ENCODE measurements at places on chromosomes 7 and 10.

- no peak for DNase-seq
Measured at GRCh38 chr10:43233601-43234430, 33.0 kb downstream of the RASGEF1A start.

DNA sequence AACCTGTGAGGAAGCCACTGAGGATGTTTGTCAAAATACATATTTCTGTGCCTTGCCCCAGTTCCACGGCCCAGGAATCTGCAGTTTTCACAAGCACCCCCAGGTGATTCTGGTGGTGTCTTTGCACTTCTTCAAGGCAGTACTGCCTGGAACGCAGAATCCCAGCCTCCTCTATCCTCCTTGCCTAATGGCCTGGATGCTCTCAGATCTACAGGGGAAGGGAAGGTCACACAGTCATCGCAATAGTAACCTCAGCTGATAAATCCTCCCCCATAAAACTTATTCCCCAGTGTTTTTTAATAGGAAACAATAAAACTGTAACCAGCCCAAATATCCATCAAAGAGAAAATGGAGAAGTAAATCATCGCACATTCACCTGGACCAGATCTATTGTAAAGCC is 78.3 kb downstream of the EGFR start:
- no peak for DNase-seq

DNA sequence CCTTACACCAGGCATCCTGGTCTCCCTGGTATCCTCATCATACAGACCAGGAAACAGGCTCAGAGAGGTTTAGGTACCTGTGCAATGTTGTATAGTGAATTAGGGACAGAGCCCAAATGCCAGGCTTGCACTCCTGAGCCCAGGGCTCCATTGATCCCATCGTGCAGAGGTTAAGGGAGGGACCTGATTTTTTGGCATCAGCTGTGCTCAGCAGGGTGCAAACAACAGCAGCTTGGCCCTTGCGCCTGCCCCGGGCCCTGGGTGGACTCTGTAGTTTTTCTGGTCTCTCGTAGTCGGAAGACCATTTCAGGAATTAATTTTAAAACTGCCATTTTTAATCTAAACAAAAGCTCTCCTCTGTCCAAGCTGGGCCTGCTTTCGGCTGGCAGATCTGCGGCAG is 79.2 kb downstream of the COL26A1 start:
- DNase-seq: no peak

DNA sequence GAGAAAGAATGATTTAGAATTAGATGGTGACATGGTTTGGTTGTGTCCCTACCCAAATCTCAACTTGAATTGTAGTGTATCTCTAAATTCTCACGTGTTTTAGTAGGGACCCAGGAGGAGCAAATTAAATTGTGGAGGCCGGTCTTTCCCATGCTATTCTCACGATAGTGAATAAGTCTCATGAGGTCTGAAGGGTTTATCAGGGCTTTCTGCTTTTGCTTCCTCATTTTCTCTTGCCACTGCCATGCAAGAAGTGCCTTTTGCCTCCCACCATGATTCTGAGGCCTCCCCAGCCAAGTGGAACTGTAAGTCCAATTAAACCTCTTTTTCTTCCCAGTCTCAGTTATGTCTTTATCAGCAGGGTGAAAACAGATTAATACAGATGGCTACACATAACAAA is 167.4 kb upstream of the SVIL start:
- DNase-seq: no peak

DNA sequence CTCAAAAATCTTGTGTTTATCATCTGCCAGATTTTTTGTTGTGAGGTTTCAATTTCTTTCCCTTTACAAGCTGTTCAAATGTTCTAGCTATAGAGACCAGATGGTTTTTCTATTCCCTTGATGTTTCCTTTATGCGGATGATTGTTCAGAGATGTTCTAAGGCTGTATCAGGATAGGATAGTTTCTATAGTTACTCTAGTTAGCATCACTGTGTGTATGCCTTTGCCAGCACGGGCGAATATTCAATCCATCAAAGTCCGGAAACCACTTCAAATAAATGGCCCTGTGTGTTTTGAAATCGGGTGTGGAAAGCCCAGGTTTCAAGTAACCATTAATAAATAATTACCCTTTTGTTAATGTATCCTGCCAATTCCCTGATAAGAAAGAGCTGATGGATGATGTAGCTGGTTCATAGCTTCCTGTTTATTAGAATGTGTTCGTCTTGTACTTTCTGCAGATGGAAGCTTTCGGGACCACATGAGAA is 149.8 kb upstream of the PRKCQ start:
- peak; percentile 48 for DNase-seq

DNA sequence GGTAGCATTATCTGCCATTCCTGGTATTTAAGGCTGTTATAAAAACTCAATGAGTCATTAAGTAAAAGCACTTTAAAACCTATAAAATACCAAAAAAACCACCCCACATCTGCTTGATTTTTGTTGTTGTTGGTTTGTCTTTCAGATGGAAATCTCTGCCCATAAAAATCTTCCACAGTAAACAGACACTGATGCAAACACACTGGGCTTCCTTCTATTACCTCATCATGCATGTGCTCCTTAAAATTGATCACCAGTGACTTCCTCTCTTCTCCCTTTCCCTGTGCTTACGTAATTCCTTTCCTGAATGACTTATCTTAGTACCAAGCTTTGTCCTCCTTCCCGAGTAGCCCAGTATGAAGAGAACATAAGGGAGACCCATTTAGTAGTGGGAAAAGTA is 167.2 kb downstream of the EVX1 start:
- DNase-seq: no peak

DNA sequence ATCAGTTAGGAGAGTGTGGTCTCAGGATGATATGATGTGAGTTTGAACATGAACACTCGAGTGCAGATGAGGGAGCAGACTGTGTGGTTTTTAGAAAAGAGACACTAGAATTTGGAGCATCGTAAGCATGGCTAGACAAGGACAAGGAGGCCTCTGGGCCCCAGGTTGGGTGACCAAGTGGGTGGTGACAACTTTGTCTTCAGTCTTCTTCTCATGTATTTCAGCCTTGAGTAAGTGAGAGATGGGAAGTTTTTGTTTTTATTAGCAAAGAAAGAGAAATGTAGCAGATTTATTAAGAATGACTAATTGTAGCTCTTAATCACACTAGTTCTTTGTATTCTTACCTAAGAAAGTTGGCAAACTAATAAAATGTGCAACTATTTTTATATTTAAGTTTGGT is 16.3 kb downstream of the TES start:
- no peak for DNase-seq

GRCh38 chr10:91690996-91691676 is 58.3 kb upstream of the PPP1R3C start:
- DNase-seq: no peak

DNA sequence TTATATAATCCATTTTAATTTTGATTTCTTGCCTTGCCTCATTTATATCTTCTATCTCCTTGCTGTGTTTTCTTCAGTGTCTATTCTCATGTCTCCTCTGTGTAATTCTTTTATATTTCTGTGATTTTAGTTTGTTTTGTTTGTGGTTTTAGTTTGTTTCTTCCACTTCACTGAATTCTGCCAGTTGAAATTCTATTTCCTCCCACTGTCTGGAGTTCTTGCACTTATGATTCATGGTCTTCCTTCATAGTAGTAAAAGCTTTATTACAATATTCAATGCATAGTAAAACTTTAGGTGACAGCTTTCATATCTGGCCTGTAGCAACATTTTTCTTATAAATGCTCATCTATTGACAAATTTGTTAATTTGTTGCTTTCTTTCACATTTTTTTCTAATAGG is 113.3 kb downstream of the MAGI2 start:
- DNase-seq: no peak

DNA sequence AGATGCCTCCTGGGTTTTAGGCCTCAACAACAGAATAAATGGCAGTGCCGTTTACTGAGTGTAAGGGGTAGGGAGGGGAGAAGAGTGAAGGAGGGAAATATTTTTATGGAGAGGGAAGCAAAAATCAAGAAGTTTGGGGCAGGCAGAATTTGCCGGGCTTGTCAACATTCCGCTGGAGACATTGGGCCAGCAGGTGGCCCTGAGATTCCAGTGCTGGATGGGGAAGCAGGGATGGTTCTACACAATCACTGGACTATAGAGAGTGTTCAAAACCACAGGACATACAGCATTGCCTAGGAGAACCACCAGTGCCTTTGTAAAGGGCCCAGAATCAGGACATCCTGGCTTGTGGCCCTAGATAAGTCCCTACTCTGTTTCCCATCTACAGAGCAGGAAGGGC is 598.6 kb upstream of the MGMT start:
- DNase-seq: no peak

DNA sequence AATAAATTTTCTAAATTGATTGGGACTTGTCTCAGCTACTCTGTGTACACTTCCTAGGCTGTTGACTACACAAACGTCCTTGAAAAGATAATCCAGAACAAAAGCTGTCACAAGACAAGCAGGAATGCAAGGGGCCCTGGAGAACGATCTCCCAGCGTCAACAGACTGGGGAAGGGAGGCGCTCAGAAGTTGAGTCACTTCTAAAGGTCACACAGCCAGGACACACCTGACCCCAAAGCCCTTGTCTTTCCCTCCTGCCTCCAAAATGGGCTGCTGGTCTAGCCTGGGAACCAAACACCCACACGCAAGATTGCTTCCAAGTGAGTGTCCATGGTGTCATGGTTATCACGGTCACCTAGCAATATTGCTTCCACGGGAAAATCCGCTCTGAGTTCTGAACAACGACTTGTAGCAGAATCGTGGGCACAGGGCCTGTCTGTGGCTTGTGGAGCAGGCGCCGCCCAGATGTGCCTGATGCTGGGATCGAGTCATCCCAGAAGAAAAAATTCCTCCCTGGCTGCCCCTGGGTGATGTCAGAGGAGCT is 49.8 kb downstream of the SPOCK2 start:
- DNase-seq: no peak

GRCh38 chr7:157431173-157431950 is 94.6 kb downstream of the DNAJB6 start:
- no peak for DNase-seq

DNA sequence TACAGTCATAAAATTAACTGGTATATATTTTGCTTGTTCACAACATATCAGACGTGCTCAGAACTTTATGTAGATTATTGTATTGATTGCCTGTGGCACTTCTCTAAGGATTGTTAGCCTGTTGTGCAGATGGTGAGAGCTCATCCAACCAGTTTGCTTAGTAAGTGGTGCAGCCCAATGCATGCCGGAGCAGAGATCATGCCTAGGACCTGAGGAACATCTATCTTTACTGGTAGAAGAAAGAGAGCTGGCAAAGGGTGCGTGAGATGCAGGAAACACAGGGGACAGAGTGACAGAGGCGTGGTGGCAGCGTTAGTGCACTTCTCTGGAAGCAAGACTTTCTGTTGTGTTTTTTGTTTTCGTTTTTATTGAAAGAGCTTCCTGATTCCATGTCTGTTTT is 35.9 kb downstream of the CCM2 start:
- DNase-seq: no peak

GRCh38 chr7:94176694-94177200 is 172.6 kb upstream of the BET1 start:
- DNase-seq: no peak

- DNase-seq: no peak
Measured at GRCh38 chr7:27129729-27130539, 623 bp downstream of the HOXA4 start.

DNA sequence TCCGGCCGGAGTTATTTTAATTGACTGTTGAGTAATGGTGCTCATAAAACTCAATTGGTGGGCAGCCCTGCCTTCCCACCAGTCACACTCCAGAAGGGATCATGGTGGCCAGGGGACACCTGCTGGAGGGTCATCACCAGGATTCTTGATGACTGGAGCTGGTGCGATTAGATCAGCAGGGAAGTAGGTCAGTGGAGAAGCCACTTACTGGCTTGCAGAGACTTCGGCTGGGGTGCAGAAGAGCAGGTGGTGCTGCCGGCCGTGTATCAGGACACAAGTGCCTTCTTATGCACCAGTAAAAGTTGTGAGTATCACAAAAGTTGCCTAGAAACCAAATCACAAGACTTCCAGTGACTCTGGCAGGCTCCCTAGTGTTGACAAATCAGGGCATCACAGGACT is 82.6 kb upstream of the CHCHD3 start:
- no peak for DNase-seq

- DNase-seq: no peak
Measured at GRCh38 chr7:41855798-41856197, 152.9 kb upstream of the INHBA start.

GRCh38 chr7:134317434-134317833 is 704 bp upstream of the SLC35B4 start:
- no peak for DNase-seq

Measured in forelimb muscle (tissue), 1 donor.